ENCODE measurements at places on chromosomes 11 and 22.
A peak's percentile ranks its signal among the peaks of the same experiment; 100 is the strongest.

GRCh38 chr11:72724021-72724551 lies 28.1 kb downstream of the ARAP1 start:
- DNase-seq: no peak

- DNase-seq: no peak
Measured at GRCh38 chr11:83717537-83717936, 431.4 kb upstream of the CCDC90B start.

DNA sequence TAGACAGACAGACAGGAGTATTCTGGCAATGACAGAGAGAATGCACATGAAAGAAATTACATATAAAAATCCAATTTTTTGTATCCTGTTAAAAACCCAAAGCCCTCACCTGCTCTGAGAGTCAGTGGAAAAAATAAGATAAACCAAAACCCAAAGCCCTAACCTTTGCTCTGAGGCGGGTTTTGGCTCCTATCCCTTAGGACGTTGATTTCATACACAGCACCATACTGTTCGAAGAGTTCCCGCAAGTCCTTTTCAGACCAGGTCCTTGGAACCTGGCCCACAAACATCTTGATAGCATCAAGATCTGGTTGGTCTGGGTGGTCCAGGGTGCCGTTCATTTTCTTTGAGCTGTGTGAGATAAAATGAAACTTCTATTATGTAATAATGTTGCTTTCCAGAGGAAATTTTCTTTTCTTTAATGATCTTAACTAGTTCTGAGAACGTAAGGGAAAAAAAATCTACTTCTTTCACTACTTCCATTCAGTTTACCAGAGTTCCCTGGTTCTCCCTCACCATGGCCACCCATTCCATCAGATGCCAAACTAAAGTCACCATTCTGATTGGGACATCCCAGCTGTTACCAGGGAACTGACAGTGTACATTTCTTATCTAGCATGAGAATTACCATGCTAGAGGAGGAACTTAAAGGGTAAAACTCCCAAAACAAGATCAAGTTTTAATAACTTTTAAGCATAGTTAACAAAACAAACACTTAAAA lies 39.9 kb upstream of the RAPSN start:
- DNase-seq: no peak

DNA sequence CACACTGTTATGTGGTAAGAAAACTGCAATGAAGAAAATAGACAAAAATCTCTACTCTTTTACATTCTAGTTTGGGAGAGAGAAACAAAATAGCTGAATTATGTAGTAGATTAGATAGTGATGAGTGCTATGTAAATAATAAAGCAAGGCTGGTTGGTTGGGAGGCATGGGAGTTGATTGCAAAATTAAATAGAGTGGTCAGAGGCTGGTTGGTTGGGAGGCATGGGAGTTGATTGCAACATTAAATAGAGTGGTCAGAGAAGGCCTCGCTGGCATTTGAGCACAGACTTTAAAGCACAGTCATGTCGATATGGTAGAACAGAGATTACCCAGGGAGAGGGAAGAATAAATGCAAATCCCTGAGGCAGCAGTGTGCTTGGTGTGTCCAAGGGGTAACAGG lies 22.4 kb downstream of the SIK2 start:
- DNase-seq: no peak

- no peak for DNase-seq
Measured at GRCh38 chr11:126061707-126062678, 673 bp downstream of the CDON start.

- peak; percentile 79 for DNase-seq
Measured at GRCh38 chr11:363948-364761, 5.1 kb upstream of the B4GALNT4 start.

DNA sequence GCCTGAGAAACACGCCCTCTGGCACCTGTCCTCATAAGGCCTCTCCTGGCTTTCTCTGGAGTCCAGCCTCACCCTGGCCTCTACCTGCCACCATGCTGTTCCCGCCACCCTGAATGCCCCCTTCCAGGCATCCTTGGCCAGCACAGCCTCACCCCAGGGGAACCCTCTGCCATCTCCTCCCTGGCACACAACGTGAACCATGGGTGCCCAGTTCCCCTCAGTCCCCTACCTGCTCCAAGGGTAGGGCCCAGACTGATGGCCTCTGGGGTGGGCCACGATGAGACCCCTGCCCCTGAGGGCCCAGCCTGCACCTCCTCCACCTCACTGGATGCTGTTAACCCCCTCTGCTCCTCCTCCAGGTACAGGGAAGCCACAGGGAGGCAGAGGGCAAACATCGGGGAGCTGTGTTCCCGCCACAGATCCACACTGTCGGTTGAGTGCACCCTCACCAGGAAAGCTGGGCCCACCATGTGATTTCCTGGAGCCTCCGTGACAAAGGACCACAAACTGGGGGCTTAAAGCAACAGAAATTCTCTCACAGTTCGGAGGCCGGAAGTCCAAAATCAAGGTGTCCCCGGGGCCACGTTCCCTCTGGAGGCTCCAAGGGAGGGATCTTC lies 169.6 kb downstream of the BRD1 start:
- DNase-seq: no peak

DNA sequence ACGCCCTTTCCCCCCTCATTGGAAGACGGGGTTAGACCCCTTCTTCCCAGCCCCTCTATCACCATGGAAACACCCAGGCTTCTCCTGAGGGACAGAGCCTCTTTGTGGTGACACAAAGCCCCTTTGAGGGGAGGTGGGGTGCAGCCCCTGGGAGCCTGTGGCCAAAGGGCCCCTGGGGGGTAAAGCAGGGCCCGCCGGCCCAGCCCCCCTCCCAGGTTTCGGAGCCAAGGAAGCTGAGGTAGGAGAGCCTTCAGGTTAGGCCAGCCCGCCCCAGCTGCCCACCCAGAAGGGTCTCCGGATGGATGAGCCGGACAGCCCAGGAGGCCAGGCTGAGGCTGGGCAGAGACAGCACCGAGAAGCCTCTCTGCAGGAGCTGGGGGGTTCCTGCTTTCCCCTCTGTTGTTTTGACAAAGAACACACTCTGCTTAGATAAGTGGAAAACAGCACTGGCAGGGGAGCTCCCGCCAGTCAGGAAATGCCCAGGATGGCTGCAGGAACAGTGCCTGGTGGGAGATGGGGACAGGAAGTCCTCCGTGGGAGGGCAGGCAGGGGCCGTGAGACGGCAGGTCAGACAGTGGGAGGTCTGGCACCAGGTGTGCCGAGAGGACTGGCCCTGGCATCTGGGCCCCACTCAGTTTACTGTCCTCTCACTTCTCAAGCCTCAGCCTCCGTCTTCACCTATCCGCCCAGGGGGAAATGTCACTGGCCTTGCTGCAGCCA lies 18.2 kb downstream of the ARVCF start:
- no peak for DNase-seq

- DNase-seq: no peak
Measured at GRCh38 chr22:40612291-40612751, 24.2 kb downstream of the MRTFA start.

DNA sequence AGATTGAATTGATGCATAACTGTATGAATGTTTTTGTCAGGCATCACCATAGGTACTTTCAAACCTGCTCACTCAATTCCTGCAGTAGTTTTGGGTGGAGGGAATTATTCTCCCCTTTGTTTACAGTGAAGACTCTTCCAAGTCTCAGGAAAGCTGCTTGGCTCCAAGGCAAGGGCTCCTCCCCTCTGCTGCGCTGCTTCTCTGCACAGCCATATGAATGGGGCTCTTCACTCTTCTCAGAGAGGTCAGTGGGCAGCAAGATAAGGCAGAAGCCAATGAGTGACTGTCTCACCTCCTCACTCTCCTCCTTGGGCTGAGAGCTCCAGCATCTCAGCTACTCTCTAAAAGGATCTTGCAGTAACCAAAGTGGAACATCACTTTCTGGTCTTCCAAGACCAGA lies 165.7 kb upstream of the TTC12 start:
- DNase-seq: no peak

DNA sequence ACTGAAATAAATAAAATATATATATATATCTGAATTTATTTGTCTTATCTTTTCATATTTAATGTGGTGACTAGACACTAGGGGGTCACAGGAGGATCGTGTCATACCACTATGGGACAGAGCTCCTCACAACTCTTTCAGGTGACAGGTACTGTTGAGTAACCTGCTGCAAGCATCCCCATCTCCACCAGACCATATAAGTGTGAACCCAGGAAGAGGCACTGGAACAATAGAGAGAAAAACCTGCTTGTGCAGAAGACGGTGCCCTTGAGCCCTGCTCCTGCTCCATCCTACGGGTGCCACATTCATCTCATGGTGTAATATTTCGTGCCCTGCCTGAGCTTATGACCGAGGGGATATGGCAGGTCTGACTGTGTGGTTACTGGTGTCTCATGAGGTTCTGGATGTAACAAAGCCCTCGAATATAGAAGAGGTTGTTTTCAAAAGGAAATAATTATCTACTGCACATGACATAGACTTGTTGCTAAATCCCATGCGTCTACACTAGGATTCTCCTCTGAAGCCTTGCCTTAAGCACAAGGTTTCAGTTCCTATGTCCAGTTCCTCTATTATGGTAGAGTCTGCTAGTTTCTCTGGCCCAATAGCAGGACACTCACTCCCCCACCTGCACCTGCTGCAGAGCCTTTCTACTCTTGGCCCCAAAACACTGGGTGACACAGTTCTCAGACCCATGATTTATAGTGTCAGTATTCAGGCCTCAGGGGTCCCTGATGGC lies 70.4 kb downstream of the GGTLC2 start:
- peak; percentile 18 for DNase-seq

DNA sequence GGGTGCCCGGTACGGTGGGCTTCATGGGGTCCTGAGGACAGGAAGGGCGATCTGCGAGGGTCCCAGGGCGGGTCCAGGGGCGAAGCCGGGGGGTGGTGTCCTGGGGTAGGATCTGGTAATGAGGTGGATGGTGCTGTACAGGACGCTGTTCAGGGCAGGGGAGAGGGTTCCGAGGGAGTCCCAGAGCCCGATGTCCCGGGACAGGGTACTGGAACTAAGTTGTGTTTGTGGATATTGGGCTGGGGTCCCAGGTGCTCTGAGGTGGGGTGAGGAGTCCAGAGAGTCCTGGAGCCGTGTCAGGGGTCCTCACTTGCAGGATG lies 426 bp downstream of the LZTR1 start:
- DNase-seq: no peak

DNA sequence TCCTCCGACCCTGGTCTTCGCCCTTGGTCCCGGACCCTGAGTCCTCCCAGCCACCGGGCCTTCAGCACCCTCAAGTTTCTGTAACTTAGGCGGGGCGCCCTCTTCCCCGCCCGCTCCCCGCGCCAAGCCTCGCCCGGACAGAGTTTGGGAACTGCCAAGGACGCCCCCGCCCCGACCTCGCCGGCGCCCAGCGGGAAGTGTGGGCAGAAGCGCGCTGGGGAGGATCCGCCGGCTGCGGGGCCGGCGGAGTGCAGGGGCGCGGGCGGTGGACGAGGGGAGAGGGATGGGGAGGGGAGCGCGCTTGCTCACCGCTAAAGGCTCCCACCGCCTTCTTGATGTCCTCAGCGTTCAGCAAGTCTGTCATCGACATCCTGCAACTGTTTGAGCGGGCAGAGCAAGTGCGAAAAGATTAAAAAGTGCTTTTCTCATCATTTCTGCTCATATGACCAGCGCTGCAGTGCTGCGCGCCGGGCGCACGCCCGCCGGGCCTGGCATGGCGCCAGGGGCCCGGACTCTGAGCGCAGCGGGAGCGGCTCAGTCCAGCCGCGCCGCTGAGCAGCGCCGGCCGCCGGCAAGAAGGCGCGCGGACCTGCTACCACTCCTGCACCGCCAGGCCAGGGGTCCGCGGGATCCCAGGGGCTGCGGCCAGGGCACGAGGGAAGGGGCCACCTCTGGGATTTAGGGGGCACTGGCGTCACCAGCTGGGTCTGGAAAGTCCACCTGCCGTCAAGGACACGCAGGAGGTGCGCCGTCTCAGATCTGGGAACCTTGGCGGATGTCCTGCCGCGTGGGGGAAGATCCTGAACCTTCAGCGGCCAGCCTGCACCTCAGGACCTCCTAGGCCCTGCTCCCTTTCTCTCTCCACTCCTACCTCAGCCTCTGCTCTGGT lies at the start of gene PVALB:
Gene PVALB (minus strand): TSS at position 400 of the 889 bp plus-strand sequence. CDS start 30 bp downstream, at position 370.
- no peak for DNase-seq

DNA sequence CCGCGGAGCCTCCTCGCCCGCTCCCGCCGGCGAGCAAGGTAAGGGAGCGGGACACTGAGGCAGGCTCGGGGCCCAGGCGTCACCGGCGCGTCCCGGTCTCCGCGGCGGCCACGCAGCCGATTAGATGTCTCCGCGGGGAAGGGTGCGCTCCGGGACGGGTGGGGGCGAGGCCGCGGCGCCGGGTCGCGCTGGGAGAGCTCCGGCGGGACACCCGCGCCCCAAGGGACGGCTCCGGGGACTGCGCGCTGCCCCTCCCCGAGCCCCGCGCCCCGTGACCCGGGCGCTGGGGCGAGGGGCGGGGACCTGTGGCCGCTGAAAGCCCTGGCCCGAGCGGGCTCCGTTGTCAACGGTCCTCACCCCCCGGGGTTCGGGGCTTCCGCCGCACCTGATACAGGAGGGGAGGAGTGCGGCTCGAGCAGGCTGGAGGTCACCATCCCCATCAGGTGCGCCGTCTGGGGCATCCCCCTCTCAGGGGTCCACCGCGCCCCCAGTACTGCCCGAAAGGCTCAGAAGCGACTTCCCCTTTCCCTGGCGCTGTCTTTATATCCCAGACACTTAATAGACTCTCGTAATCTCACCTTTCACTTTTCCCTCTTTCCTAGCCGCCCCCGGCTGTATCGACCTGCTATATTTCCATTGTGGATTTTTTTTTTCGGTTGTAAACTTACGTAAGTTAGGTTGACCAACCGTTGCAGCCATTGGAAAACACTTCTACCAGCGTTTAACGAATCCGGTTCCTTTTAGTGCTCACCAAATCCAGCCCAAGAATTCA lies 573 bp downstream of the PPFIA1 start:
- DNase-seq: no peak

GRCh38 chr22:23511627-23512347 lies 68.3 kb downstream of the IGLL1 start:
- no peak for DNase-seq

- no peak for DNase-seq
Measured at GRCh38 chr22:44046485-44047141, 22.5 kb downstream of the PARVB start.

- DNase-seq: no peak
Measured at GRCh38 chr11:73216465-73216864, 1.6 kb upstream of the P2RY2 start.
